Vagina (tissue), 2 donors: ENCODE measurements at places on chromosomes 5 and 9.

DNA sequence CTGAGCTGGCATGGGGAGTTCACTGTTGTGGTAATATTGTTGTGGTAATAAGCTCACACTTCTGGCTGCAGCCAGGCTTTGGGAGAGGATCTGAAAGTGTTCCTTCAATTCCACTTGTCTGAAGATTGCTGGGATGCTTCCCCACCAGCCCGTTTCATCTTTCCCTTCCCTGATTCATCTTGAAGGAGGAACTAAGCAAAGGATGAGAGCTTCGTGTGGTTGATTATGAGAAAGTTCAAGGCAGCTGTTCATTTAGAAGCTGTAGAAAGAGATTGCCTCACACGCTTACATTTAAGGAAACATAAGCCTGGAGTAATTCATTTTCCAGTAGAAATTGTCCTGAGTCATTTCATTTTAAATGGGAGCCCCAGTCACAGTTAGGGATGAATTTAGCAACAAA, 122.4 kb upstream of the GAS1 start:
- H3K27ac ChIP-seq, result no peak overlapping the region
- no peaks in the 10 kb centered on the region for H3K4me1 ChIP-seq
- DNase-seq, result no peak
- no peak overlapping the region for H3K4me3 ChIP-seq

GRCh38 chr5:73376618-73377170, 71.9 kb downstream of the FOXD1 start:
- H3K4me1 ChIP-seq, result peaks cover 5% of the 10 kb centered on the region
- H3K27ac ChIP-seq, result no peak overlapping the region
- H3K4me3 ChIP-seq, result no peak overlapping the region
- H3K36me3 ChIP-seq, result no peaks in the 10 kb centered on the region
- no peak for DNase-seq

- H3K27me3 ChIP-seq, result no peaks in the 10 kb centered on the region
Observed at GRCh38 chr9:135163023-135163780, 75.7 kb downstream of the OLFM1 start.

- DNase-seq, result no peak
- H3K4me3 ChIP-seq, result no peak overlapping the region
- H3K27me3 ChIP-seq, result no peaks in the 10 kb centered on the region
Observed at GRCh38 chr5:53576674-53577073, 16.2 kb downstream of the NDUFS4 start.

DNA sequence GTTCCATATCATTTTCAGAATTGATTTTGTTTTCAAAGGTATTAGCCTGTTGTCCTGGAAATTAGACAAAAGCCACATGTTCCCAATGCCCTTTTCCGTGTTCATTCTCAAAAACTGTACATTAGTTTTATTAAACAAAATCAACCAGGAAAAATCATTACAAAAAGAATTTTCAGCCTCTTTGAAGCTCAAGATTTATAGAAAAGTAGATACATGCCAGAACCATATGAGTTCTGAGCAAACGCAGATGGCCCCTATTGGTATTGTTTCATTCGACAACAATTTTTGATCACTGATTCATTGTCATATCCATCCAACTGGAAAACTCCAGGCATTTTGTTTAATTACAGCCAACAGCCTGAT, 148.5 kb upstream of the GRAMD2B start:
- no peaks in the 10 kb centered on the region for H3K27me3 ChIP-seq
- H3K27ac ChIP-seq, result no peak overlapping the region
- no peaks in the 10 kb centered on the region for H3K4me1 ChIP-seq
- no peak overlapping the region for H3K4me3 ChIP-seq

- no peak for DNase-seq
- H3K27ac ChIP-seq, result no peak overlapping the region
- no peaks in the 10 kb centered on the region for H3K27me3 ChIP-seq
- no peaks in the 10 kb centered on the region for H3K36me3 ChIP-seq
Observed at GRCh38 chr9:109962215-109962614, 182.2 kb downstream of the PALM2AKAP2 start.

- DNase-seq, result no peak
- H3K4me3 ChIP-seq, result no peak overlapping the region
- H3K27me3 ChIP-seq, result no peaks in the 10 kb centered on the region
- no peak overlapping the region for H3K27ac ChIP-seq
Observed at GRCh38 chr9:7316967-7317366, 482.6 kb downstream of the DMAC1 start.

- no peaks in the 10 kb centered on the region for H3K27me3 ChIP-seq
- H3K27ac ChIP-seq, result peak overlapping the region; percentile 95
- H3K4me3 ChIP-seq, result peak overlapping the region; percentile 48
- DNase-seq, result no peak
- H3K36me3 ChIP-seq, result no peaks in the 10 kb centered on the region
Observed at GRCh38 chr5:139658928-139659667, 10.9 kb downstream of the CXXC5 start.

GRCh38 chr5:160262151-160263074, 33.1 kb downstream of the FABP6 start:
- no peaks in the 10 kb centered on the region for H3K27me3 ChIP-seq
- no peaks in the 10 kb centered on the region for H3K36me3 ChIP-seq
- H3K4me3 ChIP-seq, result no peak overlapping the region
- H3K27ac ChIP-seq, result no peak overlapping the region

- H3K27ac ChIP-seq, result no peak overlapping the region
- H3K4me3 ChIP-seq, result no peak overlapping the region
- H3K4me1 ChIP-seq, result no peaks in the 10 kb centered on the region
- H3K36me3 ChIP-seq, result no peaks in the 10 kb centered on the region
Observed at GRCh38 chr9:37889536-37889935, 14.4 kb downstream of the SLC25A51 start.

GRCh38 chr9:22469928-22470544, 23.4 kb downstream of the DMRTA1 start:
- H3K27me3 ChIP-seq, result no peaks in the 10 kb centered on the region
- no peak for DNase-seq
- no peaks in the 10 kb centered on the region for H3K36me3 ChIP-seq
- H3K4me1 ChIP-seq, result no peaks in the 10 kb centered on the region
- H3K27ac ChIP-seq, result no peak overlapping the region
